MCF 10A (cell line): ENCODE measurements at places on chromosomes 7 and 10. TPM values are rescaled to one million over a fixed set of nuclear protein-coding genes. Genes with fewer than 3 reads are reported as not detected.

GRCh38 chr10:5565205-5565545 is 40.4 kb downstream of the CALML3 start:
- no peak for DNase-seq
- H3K4me3 ChIP-seq, result no peak overlapping the region
- H3K36me3 ChIP-seq, result no peaks in the 10 kb centered on the region
- H3K27me3 ChIP-seq, result no peaks in the 10 kb centered on the region
- peak overlapping the region; percentile 54 for H3K27ac ChIP-seq
- H3K4me1 ChIP-seq, result peaks cover 30% of the 10 kb centered on the region

DNA sequence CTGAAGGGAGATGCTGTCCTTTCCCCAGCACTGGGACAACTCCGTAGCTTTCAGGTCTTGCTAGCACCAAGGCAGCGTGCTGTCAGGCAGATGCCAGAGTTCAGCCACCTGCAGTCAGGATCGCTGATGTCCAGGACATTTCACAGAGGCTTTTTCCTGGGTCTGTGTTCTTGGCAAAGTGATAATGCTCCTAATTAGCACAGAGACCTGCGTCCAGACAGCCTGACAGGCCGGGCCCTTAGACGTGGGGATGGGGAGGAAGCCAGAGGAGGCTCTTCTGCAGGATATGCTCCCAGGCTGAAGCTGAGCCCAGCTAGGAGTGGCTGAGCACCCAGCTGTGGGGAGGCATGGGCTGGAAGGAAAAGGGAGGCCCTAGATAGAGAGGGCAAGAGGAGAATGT is 82.5 kb upstream of the TBX20 start:
- H3K4me1 ChIP-seq, result no peaks in the 10 kb centered on the region
- peaks cover 1% of the 10 kb centered on the region for H3K27me3 ChIP-seq
- H3K36me3 ChIP-seq, result no peaks in the 10 kb centered on the region

DNA sequence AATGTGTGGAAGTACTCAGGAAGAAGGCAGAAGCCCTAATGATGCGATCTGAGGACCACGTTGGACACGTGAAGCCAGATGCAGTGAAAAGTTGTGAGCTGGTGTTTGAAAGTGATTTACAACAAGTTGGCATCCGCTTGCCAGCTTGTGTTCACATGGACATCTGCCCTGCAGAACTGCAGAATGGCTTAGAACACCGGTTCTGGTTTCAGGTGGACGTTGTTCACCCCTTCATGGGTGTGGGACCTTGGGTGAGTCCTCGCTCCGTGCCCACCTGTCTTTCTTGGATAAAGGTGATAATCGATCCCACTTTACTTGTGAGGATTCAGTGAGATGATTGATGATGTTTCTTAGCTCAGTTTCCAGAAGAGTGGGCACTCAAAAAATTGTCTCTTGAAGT is 53.8 kb downstream of the CAMK1D start:
- DNase-seq, result no peak
- H3K4me3 ChIP-seq, result no peak overlapping the region
- no peaks in the 10 kb centered on the region for H3K36me3 ChIP-seq
- no peaks in the 10 kb centered on the region for H3K4me1 ChIP-seq
- H3K27me3 ChIP-seq, result peaks cover 11% of the 10 kb centered on the region

DNA sequence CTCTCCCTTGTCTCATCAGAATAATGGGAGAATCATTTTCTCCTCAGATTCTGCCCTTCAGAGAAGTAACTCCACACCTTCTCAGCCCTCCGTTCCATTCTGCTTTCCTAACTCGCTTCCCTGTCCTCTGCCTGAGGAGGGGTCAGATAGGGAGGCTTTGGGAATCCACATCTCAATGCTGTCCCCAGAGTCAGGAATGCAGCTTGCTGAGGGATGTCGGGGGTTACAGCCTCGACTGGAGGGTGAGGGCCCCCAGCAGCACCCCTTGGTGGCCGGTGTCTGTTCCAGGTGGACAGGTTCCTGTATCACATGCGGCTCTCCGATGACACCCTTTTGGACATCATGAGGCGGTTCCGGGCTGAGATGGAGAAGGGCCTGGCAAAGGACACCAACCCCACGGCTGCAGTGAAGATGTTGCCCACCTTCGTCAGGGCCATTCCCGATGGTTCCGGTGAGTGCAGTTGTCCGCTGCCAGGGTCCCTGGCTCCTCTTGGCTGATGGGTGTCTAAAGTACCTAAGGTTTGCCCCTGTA is 6.9 kb downstream of the HKDC1 start:
- no peak for DNase-seq
- no peaks in the 10 kb centered on the region for H3K36me3 ChIP-seq
- no peak overlapping the region for H3K27ac ChIP-seq
- H3K4me3 ChIP-seq, result no peak overlapping the region

DNA sequence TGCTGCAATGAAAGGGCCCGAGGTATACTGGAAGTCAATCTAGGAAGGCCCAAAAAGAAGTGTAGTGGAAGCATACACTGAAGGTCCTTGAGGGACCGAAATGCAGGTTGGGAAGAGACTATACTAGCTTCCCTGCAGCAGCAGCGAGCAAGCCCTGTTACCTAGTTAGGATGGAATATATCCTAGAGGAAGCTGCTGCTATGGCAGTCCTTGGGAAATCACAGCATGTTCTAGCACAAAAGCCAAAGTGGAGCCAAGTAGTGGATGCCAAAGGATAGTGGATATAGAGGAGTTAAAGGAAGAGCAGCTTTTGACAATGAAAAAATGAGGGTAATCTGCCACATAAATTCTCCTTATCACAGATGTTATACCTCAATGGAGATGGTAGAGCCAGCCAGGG is 123.8 kb upstream of the STARD3NL start:
- no peak for DNase-seq
- H3K36me3 ChIP-seq, result no peaks in the 10 kb centered on the region
- no peak overlapping the region for H3K4me3 ChIP-seq
- H3K27me3 ChIP-seq, result peaks cover 43% of the 10 kb centered on the region
- no peak overlapping the region for H3K27ac ChIP-seq

DNA sequence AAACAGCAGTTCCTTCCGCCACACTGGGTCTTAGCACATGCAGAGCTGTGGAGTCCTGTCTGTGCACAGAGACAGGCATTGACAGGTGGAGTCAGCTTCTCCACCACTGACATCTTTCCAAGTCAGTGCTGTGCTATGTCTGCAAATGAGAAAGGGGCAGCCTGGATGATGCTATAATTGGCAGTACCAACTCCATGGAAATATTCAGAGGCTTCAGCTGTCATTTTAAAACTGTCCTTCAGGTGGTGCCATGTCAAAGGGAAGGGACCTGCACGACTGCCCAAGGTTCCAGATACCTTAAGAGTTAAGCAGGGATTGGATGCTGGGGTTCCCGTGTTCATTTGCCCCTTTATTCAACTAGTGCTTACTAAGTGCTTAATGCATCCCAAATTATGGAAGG is 258.0 kb upstream of the PRKCQ start:
- H3K36me3 ChIP-seq, result peaks cover 20% of the 10 kb centered on the region
- H3K27me3 ChIP-seq, result no peaks in the 10 kb centered on the region
- H3K4me1 ChIP-seq, result peaks cover 20% of the 10 kb centered on the region
- no peak overlapping the region for H3K4me3 ChIP-seq

GRCh38 chr7:158356454-158356853 is 231.2 kb downstream of the PTPRN2 start:
- no peaks in the 10 kb centered on the region for H3K36me3 ChIP-seq
- H3K4me1 ChIP-seq, result no peaks in the 10 kb centered on the region
- DNase-seq, result no peak
- H3K27me3 ChIP-seq, result peaks cover 16% of the 10 kb centered on the region
- no peak overlapping the region for H3K27ac ChIP-seq
- no peak overlapping the region for H3K4me3 ChIP-seq

DNA sequence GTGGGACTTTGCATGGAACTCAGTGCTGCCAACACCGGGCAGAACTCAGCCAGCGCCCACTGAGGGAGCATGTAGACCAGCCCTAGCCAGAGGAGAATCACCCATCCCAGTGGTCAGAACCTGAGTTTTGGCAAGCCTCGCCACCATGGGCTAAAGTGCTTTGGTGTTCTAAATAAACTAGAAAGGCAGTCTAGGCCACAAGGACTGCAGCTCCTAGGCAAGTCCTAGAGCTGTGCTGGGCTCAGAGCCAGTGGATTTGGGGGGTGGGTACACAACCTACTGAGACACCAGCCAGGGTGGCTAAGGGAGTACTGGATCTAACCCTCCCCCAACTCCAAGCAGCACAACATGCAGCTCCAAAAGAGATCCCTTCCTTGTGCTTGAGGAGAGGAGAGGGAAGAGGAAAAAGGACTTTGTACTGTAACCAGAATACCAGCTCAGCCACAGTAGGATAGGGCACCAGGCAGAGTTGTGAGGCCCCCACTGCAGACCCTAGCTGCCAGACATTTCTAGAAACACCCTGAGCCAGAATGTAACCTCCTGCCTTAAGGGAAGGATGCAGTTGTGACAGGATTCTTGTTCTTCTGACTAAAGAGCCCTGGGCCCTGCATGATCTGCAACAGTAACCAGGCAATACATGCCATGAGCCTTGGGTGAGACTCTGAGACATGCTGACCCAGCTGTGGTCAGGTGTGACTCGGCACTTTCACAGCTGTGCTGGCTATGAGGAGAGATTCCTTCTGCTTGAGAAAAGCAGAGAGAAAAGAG is 24.4 kb downstream of the GSDME start:
- no peak overlapping the region for H3K27ac ChIP-seq
- peaks cover 11% of the 10 kb centered on the region for H3K36me3 ChIP-seq
- peaks cover 19% of the 10 kb centered on the region for H3K4me1 ChIP-seq

DNA sequence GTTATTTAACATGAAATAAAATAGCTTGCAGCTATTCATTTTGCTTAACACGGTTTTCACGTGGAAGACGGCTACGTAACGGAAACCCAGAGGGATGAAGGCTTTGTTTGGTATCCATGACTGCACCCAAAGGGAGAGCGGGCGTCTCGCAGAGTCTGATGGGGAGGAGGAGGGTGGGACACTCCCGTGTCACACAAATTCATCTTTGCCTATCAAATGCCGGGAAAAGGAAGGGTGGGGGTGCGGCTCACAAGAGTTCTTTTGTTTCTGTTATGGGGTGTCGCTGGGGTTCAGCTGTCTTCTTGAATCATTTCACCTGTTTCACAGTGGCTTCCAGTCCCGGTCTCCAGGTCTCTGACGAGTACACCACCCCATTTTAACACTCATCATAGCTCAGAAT is 108.5 kb downstream of the ZRANB1 start:
- no peaks in the 10 kb centered on the region for H3K27me3 ChIP-seq
- peaks cover 22% of the 10 kb centered on the region for H3K4me1 ChIP-seq
- H3K4me3 ChIP-seq, result no peak overlapping the region

Gene ST8SIA6
- total RNA-seq, result 0.19 and 0.52 TPM in 2 replicates

Gene TEX36
- not detected in 2 replicates for total RNA-seq

Gene GNGT1
- not detected in 2 replicates for total RNA-seq
